GM12892 (cell line): ENCODE measurements at places on chromosomes 5 and 9.
A peak's percentile ranks its signal among the peaks of the same experiment; 100 is the strongest.

GRCh38 chr5:177300236-177300880 lies 3.2 kb downstream of the RAB24 start:
- DNase-seq, result peak; percentile 48

DNA sequence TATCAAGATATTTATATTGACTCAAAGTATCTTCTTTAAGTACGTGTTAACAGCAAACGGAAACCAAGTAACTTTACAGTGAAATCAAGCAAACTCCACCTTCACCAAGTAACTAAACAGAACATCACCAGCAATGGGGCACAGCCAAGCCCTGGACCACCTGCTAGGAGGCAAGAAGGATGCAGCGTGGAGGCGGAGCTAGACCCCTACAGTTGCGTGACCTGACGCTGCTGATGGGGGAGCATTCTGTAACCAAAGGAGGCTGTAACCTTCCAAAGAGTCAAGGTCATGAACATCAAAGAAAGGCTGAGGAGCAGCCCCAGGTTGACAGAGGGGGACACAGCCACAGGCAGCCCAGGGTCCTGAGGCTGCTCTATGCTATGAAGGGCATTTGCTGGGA lies 6.1 kb downstream of the VAV2 start:
- DNase-seq, result no peak

DNA sequence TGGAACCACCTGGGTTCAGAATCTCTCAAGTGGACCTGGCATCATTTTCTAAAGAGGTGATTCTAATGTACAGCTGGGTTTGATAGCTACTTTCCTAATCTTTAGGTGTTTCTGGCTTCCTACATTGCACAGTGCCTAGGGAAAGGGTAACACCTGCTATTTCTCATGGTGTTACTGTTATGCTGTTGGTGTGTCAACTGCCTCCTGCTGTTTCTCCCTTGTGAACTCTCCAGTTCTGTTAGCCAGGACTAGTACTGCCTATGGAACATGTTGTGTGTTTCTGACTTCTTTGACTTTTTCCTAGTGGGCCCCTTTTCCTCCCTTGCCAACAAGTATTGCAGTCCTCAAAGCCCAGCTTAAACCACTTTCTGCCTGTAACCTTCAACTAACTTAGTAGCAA lies 5.5 kb downstream of the ARHGEF28 start:
- DNase-seq, result no peak

GRCh38 chr5:1325191-1325741 lies 19.6 kb downstream of the CLPTM1L start:
- peak; percentile 19 for DNase-seq

DNA sequence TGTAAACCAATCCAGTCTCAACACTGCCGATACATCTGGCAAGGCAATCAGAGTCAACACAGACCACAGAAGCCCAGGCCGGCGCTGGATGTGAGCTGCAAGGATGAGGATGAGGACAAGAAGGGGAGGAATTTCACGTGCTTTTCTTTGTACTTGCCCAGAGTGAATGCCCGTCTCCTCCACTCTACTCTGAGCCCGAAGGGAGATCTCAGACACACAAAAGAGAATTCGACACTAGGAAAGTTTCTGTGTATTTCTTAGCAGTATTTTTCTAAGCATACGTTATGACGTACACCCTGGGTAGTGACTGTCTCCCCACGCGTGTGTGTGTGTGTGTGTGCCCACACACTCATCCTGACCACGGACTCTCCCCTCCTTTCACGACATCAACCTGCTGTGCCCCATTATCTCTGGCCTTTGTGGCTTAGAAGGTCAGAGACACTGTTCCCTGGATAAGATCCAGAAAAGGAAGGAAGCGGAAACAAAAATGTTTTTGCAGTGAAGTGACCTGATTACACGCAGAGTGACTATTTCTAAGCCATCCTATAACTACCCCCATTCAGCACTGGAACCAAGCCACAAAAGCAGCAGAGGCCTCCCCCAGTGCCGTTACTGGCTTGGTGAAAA lies 227.3 kb upstream of the DAPK1 start:
- DNase-seq, result no peak

DNA sequence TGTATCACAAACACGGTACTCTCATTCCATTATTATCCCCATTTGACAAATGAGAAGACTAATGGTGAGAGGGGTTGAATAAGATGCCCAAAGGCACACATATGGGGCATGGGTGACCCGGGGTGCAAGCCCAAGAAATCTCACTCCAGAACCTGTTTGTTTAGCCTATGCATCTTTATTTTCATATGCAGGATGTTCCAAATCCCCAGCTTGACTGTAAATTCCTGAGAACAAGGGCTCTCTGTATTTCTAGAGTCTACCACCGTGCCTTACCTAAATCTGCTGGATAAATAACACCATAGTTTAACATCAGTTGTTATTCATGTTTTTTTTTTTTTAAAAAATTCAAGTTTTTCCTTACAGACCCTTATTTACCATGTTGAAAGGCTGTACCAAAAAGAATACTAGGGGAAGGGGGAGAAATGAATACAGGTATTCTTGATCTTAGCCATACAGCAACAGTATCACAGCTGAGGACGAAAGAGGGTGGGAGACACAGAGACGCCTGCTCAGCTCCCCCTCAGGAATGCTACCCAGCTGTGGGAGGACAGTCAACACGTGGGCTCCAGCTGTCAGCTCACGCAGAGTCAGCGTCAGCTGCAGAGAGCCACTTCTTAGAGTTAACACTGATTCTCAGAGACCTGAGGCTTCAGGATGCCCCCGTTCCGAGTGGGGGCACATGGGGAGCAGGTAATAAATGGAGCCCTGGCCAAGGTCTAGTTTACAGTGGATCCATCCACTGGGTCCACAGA lies 86.6 kb downstream of the MED27 start:
- no peak for DNase-seq

DNA sequence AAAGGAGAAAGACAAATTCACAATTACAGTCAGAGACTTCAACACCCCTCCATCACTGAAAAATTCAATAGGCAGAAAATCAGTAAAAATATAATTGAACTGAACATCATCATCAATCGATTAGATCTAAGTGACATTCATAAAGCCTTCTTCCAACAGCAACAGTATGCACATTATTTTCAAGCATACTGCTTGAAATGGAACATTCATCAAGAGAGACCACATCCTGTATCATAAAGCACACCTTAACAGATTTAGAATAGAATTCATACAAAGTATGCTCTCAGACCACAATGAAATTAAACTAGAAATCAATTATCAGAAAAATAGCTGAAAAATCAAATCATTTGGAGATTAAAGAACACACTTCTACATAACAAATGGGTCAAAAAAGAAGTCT lies 39.1 kb downstream of the ERMP1 start:
- DNase-seq, result no peak

DNA sequence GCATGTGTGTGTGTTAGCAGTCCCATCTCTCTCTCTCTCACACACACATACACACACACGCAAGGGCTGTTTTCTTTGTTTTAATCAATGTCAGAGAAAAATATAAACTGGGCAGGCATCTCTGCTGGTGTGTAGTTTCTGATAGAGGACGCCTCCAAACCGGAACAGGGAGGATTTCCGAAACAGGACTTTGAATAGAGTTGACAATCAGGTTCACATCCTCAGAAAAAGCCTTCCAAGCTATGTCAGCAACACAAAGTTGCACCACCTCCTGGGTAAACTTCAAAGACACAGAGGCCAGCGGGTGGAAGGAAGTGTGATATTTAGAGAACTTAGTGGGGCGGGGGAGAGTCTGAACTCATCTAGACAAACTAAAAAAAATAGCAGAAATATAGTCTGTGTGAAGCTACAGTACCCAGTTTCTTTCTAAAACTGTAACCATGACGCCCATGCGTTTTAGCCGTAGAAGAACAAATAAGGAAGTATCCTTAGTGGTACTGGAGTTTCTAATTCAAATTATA lies 1.2 kb downstream of the ST8SIA4 start:
- no peak for DNase-seq

GRCh38 chr9:122219856-122220672 lies 8.7 kb downstream of the LHX6 start:
- no peak for DNase-seq

GRCh38 chr5:150036513-150036912 lies 36.0 kb downstream of the HMGXB3 start:
- no peak for DNase-seq

DNA sequence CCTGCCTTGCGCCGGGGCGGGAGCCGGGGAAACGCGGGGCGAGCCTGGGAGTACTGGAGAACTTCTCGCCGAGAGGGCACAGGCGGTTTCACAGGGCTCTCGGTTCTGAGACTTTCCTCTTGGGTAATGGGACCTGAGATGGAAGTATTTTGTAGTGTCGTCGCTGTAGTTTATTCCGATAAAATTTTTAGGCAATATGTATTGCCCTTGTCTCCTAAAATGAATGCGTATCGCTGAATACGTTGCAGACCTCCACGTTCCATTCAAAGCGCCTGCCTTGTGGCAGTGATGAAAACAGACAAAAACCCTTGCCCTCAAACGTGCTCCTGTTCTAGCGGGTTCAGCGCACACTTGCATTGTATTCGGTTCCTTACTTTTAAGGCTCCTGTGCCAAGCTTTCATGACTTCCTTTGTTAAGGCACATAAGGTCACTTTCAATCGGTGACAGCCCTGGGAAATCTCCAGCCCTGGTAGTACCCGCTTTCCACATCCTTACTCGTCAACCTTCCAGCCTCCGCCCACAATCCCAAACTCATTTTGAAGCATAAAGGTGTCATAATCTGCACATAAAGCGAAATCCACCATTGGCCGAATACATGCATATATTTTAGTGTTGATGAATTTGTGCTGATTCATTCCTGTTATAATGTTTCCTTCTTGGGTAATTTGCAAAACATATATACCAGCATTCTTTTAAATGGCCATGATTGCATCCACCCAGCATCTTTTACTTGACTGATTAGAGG lies 694 bp downstream of the RMI1 start:
- DNase-seq, result no peak

DNA sequence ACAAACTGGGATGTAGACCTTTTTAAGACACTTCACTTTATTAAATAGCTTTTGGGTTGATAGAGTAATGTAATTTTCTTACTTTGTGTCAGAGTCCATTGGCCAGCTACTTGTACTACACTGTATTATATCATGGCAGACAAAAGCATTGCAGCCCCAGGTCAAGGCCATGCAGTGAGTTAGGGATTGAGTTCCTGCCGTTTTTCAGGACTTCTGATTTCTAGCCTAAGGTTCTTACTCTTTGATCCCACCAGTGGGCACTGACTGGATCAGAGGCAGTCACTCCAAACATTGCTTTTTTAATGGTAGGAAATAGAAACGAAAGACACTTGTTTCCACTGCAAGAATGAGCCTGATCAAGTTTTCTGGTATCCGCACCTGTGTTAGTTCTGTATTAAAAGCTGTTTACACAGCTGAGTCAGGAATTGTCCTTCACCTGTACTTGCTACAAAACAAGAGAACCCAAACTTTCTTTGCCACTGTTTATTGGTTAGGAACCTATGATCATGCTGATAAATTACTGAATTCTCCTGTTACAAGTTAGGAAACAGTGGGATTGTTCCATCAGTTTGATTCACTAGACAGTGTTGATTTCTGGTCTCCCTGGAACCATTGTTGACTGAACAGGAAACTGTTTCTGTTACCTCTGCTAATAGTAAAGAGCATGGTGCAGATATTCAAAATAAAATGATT lies 22.1 kb downstream of the LRRC70 start:
- no peak for DNase-seq

GRCh38 chr5:57841676-57842363 lies 359.2 kb upstream of the ACTBL2 start:
- no peak for DNase-seq

- DNase-seq, result no peak
Observed at GRCh38 chr9:2591967-2592366, 29.6 kb upstream of the VLDLR start.

GRCh38 chr5:175711472-175712312 lies 53.8 kb downstream of the HRH2 start:
- no peak for DNase-seq

GRCh38 chr5:150361301-150361700 lies 3.8 kb downstream of the TCOF1 start:
- DNase-seq, result no peak

- no peak for DNase-seq
Observed at GRCh38 chr5:147410496-147411358, 99.1 kb downstream of the DPYSL3 start.

GRCh38 chr5:160496334-160496733 lies 74.7 kb downstream of the PTTG1 start:
- no peak for DNase-seq

- DNase-seq, result no peak
Observed at GRCh38 chr5:115594128-115595047, 7.9 kb downstream of the TICAM2 start.

GRCh38 chr9:94802793-94803192 lies 76.3 kb downstream of the AOPEP start:
- DNase-seq, result no peak

DNA sequence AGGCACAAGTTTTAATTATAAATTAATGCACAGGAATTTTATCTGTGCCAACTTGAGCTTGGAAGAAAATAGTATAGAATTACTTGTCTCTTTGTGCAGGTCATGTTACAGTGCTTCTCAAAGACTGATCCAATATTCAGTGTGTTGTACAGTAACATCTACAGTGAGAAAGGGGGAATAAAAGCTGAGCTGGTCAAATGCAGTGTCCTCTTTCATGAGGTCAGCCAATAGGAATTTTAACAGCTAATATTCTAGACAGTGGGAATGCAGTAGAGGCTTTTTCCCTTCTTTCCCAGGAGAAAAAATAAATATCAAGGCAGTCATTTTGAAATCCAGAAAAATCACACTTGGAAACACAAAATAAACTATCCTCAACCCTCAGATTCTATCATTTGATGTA lies 95.7 kb upstream of the ITGA1 start:
- no peak for DNase-seq

GRCh38 chr5:107764976-107765804 lies 94.5 kb upstream of the EFNA5 start:
- no peak for DNase-seq

DNA sequence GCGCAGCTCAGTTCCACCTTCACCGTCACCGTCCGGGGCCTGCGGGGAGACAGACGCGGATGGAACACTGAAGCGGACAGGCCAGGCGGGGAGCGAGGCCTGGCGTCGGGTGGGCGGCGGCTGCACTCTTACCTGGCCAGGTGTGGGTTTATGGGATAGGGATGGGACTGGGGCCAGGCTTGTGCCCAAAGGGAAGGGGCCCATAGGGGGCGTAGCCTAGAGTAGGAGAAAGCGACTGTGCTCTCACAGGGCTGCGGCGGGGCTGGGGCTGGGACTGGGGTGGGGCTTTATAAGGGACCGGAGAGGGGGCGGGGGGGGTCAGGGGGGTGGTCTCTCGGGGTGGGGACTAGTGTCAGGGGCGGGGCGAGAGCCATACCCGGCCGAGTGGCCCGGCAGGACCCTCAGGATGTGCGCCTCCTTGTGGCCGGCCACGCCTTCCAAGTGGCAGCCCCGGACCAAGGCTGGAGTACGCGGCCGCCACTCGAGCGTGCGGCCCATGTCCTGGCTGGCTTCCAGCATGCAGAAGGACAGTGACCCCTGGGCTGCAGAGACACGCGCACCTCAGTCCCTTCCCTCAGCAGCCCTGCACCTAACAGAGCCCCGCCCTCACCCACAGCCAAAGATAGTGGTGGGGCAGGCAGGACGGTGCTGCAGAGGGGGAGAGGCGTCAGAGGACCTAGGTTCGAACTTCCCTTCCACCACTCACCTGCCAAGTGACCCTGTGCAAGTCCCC lies 22.8 kb downstream of the FPGS start:
- DNase-seq, result no peak

- DNase-seq, result no peak
Observed at GRCh38 chr9:135376511-135377265, 102.9 kb upstream of the PPP1R26 start.
